Stimulated activated CD8-positive, alpha-beta memory T cell treated with anti-CD3 and anti-CD28 coated beads, Interleukin-4, amount 100 ng/mL, for 1 hour (primary cell): ENCODE measurements at places on chromosomes 7 and 10.

- DNase-seq: no peak
These were observed 6.6 kb upstream of the ZNF786 start for GRCh38 chr7:149097088-149097487.

DNA sequence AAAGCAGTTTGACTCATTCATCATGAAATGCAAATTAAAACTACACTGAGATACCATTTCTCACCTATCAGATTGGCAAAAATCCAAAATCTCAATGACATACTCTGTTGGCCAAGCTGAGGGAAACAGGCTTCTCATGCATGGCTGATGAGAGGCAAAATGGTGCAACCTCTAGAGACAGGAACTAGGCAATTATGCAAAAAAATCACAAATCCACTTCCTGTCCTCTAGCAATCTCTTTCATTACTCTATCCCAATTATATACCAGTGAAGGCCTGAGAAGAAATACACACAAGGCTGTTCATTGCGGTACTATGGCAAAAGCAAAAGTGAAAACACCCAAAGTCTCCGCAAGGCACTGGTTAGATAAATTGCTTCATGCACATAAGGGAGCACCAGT is 25.9 kb upstream of the PTPRN2 start:
- no peak for DNase-seq

DNA sequence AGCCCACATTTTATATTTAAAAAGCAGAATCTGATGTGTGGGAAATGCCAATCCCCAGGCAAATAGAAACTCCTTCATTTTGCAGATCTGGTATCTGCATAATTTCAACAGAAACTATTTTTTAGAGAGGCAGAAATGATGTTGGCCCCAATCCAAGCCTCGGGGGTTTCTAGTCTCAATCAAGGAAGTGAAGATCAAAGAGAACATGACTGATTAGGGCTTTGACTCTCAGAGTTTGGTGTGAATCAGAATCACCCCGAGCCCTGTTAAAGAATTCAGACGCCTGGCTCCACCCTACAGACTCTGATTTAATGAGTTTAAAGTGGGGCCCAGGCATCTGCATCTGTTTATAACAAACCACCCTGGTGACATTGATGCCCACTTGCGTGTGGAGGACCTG is 36.7 kb upstream of the UBE2H start:
- DNase-seq: no peak

DNA sequence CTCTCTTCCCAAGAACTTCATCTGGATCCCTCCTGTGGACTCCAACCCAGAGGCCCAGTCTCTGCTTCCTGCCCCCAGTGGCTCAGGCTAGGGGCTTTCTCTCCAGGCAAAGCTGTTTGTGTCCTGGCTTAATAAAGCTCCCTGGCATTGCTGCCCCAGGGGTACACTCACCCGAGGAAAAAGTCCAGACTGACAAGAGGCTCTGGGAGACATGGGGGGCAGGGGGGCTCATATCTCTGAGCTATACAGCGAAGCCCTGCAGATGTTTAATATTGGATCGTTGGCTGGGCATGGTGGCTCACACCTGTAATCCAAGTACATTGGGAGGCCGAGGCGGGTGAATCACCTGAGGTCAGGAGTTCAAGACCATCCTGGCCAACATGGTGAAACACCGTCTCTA is 10.7 kb upstream of the COMTD1 start:
- DNase-seq: no peak

GRCh38 chr7:135390829-135391228 is 119.1 kb downstream of the CNOT4 start:
- DNase-seq: no peak

DNA sequence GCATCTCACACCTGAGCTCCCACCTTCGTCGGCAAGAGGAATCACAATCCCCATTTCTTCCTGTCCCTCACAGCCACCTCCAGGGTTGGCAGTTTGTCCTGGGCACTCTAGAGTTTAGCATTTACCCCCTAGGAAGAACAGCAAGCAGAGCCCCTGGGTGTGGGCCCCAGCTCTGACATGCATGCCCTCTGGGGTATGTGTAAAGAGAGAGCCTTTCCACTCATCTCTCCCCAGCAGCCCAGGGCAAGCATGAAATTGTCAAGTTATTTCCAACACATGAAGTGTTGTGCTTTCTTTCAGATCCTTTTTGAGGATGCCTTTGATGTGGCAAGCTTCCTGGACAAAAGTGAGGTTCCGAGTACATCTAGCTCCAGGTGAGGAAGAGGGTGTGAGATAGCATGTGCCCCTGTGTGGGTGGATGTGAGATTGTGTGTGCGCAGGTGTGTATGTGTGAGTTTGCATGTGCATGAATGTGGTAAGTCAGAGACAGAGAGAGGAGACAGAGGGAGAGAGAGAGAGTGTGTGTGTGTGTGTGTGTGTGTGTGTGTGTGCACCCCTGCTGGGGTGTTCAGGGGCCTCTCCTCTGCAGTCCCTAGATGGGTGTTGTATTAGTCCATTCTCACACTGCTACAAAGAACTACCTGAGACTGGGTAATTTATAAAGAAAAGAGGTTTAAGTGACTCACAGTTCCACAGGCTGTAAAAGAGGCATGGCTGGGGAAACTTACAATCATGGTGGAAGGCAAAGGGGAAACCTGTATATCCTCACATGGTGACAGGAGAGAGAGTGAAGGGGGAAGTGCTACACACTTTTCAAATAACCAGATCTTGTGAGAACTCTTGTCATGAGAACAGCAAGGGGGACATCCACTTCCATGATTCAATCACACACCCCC is 18.1 kb downstream of the STRA8 start:
- DNase-seq: no peak

DNA sequence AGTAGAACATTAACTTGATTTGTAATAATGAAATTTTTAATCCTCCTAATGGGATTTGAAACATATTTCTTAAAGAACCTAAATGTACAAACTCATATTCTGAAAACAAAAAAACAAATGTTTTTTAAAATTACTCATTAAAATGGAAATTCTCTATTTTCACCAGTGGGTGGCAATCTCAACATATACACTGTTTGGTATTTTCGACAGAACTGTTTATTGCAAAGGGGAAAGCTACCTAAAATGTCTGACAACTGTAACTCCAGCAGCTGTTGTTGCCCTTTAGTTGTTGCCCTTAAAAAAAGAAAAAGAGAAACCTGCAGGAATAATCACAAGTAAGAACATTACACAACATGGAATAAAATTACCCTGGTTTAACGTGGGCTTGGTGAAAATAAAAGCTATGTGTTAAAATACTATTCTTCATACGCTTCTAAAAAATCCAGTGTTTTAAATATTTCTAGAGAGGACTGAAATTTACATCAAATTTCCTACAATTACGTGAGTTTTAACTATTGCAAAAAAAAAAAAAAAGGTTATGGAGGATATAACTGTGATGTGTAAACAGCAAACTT is 54.5 kb downstream of the COL1A2 start:
- DNase-seq: no peak

GRCh38 chr10:17445400-17445998 is 8.9 kb downstream of the ST8SIA6 start:
- DNase-seq: no peak
